ENCODE measurements at places on chromosomes 1 and 21.

DNA sequence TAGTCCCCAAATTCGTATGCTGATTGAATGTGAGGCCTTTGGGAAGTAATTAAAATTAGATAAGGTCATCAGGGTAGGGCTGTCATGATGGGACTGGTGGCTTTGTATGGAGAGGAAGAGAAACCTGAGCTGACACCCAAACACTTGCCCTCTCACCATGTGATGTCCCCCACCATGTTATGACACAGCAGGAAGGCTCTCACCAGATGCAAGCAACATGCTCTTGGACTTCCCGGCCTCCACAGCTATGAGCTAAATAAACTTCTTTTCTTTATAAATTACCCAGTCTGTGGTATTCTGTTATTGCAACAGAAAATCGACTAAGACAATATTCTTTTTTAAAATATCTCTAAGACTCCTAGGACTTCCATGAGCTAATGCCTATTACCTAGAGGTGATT is 43.6 kb upstream of the GUCA2B start:
- no peak for DNase-seq

- no peak for DNase-seq
Observed at GRCh38 chr1:75655931-75656330, 45.0 kb upstream of the SLC44A5 start.

DNA sequence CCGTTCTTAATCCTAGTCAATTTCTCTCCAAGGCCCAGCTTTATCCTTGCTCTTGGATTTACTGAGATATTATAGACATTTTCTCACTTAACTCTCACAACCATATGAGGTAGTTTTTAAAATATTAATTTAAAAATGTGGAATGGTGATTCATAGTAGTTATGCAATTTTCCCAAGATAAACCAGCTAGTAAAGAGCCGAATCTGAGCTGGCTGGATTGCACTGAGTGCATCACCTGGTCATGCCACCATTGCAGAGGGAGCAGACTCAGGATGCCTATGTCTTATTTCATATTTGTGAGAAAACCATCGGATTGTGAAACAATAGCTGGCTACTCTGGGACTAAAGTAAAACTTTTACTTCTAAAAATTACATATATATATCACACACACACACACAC is 494.0 kb downstream of the KCNT2 start:
- no peak for DNase-seq

DNA sequence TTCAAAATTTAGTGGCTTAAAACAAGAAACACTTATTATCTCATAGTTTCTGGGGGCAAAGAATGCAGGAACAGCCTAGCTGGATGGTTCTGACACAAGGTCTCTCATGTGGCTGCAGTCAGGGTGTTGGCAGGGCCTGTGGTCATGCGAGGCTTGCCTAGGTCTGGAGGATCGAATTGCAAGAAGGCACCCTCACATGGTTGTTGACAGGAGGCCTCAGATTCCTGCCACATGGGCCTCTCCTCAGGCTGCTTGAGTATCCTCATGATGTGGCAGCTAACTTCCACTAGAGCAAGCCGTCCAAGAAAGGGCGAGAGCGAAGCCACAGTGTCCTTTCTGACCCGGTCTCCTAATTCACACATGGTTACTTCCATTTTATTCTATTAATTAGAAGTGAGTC is 6.2 kb upstream of the NRIP1 start:
- no peak for DNase-seq

DNA sequence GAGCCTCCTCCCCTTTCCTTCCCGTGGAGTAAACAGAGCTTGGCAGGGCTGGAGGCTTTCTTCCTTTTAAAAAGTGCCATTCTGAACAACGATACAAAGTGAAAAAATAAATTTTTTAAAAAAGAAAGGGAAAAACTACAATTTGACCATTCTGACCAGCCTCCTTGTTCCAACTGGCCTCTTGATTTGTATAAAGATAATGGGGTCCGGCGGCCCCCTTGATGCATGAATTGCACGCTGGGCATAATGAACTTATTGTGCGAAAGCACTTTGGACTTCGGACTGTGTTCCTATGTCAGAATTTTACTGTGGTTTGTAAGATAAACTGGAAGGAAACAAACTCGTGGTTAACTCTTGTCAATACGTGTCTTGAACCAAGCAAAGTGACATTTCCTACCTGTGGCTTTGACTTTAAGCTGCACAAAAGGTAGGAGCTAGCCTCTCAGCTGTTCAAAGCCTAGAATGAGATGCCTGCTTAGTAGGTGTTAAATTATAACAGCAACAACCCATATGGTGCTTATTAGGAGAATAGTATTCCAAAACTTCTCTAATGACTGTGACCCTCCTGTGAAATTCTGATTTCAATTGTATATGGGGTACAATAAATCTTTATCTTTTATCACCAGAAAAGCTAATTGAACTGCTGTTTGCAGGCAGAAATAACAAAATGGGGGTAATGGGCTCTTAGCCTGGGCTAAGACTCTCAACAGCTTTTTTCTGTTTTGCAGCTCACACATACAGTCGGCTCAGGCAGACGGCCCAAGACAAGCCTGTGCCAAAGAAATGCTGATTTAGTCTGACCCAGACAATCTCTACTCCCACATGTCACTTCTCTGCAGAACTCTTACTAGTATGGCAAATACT is 9.3 kb downstream of the IRF2BP2 start:
- peak; percentile 58 for DNase-seq

GRCh38 chr1:65056866-65057265 is 90.5 kb upstream of the JAK1 start:
- DNase-seq, result no peak

GRCh38 chr1:223611936-223612335 is 53.6 kb downstream of the CAPN8 start:
- no peak for DNase-seq

GRCh38 chr1:15152318-15153183 is 996 bp upstream of the TMEM51 start:
- DNase-seq, result peak; percentile 40

DNA sequence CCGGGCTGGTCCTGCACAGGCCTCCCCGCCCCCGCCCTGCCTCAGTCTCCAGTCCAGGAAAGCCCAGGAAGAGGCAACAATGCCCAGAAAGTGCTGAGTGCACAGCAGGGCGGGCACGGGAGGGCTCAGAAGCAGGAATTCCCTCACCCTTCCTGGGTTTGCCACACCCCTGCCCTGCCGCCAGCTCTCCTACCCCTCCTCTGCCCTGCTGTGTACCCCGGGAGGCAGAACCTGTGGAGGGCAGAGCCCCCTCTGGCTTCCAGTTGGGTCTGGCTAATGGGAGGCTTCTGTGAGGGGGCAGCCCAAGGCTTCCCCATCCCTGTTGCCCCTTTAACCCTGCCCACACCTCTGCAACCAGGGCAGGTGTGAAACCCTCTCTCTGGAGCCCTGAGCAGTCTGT is 47.5 kb upstream of the CSF3R start:
- DNase-seq, result no peak

DNA sequence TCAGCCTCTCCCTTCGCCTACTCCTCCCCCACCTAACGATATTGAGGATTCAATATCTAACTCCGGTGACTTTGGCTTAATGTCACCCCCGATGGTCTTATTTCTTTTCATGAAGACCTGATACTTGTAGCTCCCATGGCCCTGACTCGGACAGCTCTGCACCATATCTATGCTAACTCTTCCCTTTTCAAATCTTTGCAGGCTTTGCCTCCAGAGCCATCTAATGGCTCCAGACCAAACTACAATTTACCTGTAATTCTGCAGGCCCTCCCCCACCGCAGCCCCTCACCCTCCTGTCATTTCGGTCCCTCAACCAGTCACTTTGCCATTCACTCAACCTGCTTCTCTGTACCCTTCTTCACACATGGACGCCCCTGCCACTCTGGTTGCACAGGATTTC is 7.9 kb upstream of the GSTM5 start:
- no peak for DNase-seq

GRCh38 chr21:42629933-42630589 is 23.4 kb upstream of the PDE9A start:
- no peak for DNase-seq

DNA sequence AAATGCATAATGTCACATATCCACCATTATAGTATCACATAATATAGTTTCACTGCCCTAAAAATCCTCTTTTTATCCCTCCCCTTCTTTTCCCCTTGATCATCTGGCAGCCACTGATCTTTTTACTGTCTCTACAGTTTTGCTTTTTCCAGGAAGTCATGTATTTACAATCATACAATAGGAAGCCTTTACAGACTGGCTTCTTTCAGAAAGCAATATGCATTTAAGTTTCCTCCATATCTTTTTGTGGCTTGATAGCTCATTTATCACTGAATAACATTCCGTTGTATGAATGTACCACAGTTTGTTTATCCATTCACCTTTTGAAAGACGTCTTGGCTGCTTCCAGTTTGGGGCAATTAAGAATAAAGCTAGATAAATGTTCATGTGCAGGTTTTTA is 14.3 kb upstream of the WDTC1 start:
- DNase-seq, result no peak

DNA sequence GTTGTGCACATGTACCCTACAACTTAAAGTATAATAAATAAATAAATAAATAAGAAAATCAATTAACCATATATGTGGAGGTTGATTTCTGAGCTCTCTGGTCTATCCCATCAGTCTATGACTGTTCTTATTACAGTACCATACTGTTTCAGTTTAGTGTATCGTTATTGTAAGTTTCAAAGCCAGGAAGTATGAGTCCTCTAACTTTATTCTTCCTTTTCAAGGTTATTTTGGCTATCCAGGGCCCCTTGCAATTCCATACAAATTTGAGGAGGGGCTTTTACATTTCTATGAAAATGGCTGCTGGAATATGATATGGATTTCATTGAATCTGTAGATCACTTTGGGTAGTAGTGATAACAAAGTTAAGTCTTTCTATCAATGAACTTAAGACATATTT is 96.9 kb upstream of the BCL9 start:
- DNase-seq, result no peak

- DNase-seq, result no peak
Observed at GRCh38 chr21:42640486-42640885, 12.9 kb upstream of the PDE9A start.

DNA sequence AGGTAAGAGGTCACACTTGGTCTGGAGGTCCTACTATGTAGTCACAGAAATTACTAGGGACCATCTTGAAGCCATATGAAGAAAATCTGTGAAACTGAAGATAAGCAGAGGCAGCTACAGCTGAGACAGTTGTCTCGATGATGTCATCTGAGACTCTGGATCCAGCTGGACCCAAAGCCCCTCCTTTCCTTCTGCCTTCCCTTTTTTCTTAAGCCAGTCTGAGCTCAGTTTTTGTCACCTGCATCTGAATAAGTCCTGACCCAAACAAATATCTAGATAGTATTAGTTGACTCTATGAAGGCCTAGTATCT is 143.3 kb downstream of the ETS2 start:
- DNase-seq, result no peak

- no peak for DNase-seq
Observed at GRCh38 chr1:32754317-32755097, 51.9 kb upstream of the SYNC start.

- DNase-seq, result no peak
Observed at GRCh38 chr1:90711696-90712095, 5.4 kb downstream of the BARHL2 start.

DNA sequence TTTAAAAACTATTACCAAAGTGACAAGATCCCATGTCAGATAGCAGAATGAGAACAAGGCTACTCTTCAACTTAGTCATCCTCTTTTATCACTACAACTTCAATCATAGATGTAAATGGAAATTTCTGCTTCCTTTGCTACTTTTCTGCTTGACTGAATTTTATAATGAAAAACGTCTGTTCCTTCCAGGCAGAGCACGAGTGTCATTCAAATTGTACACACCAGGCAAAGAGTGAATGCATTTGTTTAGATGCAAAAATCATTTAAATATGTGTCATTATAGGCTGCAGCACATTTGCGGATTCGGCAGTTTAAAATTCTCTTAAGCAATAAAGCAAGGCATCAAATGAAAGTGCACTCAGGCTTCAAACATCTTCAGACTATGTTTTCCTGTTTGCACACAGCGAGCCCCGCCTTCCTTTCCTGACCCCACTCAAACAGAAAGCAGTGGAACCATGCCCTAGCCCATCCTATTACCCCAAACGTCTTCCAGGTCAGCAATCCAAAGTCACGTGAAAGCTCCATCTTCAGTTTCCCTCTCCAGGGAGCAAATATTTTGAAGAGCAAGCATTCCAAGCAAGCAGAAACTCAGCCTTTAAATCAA is 99.6 kb downstream of the APP start:
- peak; percentile 75 for DNase-seq

- DNase-seq, result no peak
Observed at GRCh38 chr21:17646790-17647189, 34.1 kb upstream of the BTG3 start.

DNA sequence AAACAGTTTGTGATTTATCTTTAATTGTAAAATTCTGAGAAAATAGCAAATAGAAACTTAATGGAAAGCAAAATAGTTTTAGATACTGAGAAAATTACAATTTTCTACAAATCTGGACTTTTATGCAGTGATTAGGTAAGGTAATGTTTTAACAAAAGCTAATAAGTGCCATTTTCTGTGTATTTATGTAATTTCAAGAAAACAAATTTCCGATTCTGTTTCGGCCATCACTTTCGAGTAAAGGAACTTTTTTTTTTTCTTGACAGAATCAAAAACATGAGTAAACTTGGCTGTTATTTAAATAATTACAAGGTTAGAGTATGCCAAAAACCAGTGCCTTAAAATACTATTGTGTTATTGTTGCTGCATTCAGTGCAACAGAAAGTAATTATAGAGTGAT is 280.4 kb upstream of the C1orf105 start:
- DNase-seq, result no peak

Measured in GF-D8 (cell line).